ENCODE measurements at places on chromosomes 3 and 15. TPM values are rescaled to one million over a fixed set of nuclear protein-coding genes. Genes with fewer than 3 reads are reported as not detected.

- DNase-seq: no peak
- H3K4me1 ChIP-seq: no peaks in the 10 kb centered on the region
- H3K27me3 ChIP-seq: no peaks in the 10 kb centered on the region
These were observed 501.5 kb upstream of the THBS1 start for GRCh38 chr15:39079296-39079847.

DNA sequence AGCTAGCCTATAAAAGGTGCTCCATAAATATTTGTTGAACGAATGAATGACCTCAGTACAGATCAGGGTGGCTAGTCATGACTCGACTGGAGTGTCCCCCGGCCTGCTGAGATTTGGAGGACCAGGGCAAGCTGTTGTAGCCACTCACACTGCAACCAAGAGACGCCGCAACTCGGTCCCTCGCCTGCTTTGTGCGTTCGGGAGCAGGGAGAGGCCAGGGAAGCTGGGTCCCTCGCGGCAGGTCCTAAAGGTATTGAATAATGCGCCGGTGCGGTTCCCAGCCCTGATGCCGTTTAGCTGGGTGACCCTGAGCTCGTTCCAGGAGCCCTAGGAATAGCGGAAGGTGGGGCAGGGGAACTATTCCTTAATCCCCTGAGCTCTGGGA is 1.8 kb downstream of the IGDCC4 start:
- H3K27me3 ChIP-seq: peaks cover 20% of the 10 kb centered on the region
- peak overlapping the region; percentile 98 for H3K4me3 ChIP-seq
- peaks cover 79% of the 10 kb centered on the region for H3K4me1 ChIP-seq
- peak overlapping the region; percentile 68 for H3K27ac ChIP-seq

GRCh38 chr3:15161133-15161532 is 44.9 kb upstream of the CAPN7 start:
- peaks cover 62% of the 10 kb centered on the region for H3K27me3 ChIP-seq
- H3K4me1 ChIP-seq: no peaks in the 10 kb centered on the region
- no peak overlapping the region for H3K27ac ChIP-seq
- no peak overlapping the region for H3K4me3 ChIP-seq
- peaks cover 9% of the 10 kb centered on the region for H3K36me3 ChIP-seq

DNA sequence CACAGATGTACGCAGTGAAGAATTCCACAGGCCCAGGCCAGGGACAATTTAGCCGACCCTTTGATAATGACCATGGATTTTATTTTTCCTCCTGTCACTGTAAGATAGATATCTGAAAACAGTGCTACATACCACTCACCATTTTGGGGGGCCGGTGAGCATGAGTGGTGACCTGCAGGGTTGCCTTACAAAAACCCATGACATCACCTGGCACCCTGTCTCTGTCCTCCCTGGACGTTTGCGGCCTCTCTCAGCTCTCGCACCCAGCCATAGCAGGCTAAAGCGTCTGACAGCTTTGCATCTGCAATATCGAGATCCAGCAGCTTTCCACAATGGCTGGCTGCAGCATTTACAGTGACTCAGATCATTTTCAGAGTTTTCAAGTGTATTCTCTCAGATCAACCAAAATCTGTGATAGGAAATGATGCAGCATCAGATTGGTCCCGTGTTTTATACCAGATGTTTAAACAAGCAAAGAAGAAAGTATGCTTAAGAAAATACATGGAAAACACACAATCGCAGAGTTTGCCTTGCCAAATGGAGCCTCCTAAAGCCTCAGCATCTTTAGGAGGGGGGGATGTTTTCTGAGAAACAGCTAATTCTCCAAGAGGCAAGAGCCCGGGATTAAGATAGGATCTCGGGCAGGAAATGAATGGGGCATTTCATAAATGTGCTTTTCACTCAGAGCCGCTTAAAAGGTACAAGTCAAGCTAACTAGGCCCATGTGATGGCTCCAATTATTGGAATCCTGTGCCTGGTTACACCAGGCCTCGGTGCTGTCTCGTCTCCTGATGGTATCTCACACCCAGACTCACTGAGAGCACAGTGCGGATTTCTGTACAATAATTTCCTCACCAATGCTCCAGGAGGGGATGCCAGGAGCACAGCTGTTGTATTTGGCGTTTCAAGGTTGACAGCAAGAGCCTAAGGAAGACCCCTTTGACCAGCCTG is 257.3 kb downstream of the XXYLT1 start:
- peaks cover 11% of the 10 kb centered on the region for H3K4me1 ChIP-seq
- peaks cover 20% of the 10 kb centered on the region for H3K36me3 ChIP-seq
- H3K4me3 ChIP-seq: no peak overlapping the region
- no peak for DNase-seq
- H3K27ac ChIP-seq: no peak overlapping the region

DNA sequence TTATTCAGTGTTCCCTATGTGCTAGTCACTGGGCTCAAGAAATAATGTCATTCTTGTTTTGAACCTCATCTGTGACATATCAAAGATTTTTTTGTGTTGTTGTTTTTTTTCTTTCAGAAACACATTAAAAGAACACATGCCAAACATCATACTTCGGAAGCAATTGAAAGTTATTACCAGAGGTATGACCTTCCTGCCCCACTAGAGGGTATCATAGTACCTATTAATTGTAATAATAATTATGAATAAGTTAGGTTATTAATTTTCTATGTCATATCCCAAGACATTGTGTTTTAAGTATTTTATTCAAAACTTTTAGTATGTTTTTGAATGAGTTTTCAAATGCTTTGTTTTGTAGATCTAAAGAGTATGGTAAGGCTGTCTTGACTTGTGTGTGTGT is 65.7 kb downstream of the CDIN1 start:
- no peak overlapping the region for H3K4me3 ChIP-seq
- no peaks in the 10 kb centered on the region for H3K36me3 ChIP-seq
- H3K4me1 ChIP-seq: peaks cover 12% of the 10 kb centered on the region

GOLGA8T gene
- 1.0 TPM for total RNA-seq

UNC13C gene
- 0.07 TPM for total RNA-seq

AADAC gene
- 0.32 TPM for total RNA-seq
